CD4-positive, alpha-beta T cell treated with Interleukin-6 for 4 hours (primary cell): ENCODE measurements at places on chromosomes 3 and 15.
A peak's percentile ranks its signal among the peaks of the same experiment; 100 is the strongest.

- DNase-seq = no peak
Observed at GRCh38 chr3:8768364-8769087, 887 bp downstream of the OXTR start.

- no peak for DNase-seq
Observed at GRCh38 chr3:13846716-13847570, 32.9 kb downstream of the WNT7A start.

- DNase-seq = no peak
Observed at GRCh38 chr3:112253301-112253971, 40.6 kb downstream of the SLC9C1 start.

DNA sequence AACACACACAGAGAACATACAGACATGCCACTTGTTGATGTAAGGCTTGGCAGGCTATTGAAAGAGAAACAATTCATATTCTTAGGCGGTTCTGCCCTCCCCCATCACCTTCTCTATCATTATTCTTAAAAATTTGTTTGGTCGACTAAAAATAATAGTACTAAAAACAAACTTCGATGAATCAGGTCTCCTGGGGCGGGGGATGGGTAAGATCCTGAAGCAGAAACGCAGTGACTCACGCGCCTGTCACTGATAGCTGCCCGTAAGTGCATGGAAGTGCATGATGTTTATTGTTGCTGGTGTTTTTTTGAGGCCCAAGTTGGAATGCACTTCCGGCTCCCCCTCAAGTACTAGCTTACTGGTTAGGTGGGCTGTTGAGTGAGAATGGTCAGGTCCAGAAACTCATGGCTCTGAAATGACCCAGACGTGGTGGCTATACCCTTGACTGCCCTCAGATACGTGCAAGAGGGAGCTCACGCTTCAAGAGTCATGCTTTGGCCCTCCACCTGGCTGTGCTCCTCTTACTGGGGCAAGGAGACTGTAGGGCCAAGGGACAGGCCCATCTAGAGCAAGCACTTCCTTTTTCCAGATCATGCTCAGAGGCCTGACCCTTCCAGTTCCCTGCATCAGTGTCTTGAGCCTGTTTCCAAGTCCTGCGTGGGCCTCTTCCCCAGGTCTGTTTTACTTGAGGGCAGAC lies 10.9 kb downstream of the SMAD3 start:
- DNase-seq = peak; percentile 69
